ENCODE measurements at places on chromosomes 1 and 21.
A peak's percentile ranks its signal among the peaks of the same experiment; 100 is the strongest.

DNA sequence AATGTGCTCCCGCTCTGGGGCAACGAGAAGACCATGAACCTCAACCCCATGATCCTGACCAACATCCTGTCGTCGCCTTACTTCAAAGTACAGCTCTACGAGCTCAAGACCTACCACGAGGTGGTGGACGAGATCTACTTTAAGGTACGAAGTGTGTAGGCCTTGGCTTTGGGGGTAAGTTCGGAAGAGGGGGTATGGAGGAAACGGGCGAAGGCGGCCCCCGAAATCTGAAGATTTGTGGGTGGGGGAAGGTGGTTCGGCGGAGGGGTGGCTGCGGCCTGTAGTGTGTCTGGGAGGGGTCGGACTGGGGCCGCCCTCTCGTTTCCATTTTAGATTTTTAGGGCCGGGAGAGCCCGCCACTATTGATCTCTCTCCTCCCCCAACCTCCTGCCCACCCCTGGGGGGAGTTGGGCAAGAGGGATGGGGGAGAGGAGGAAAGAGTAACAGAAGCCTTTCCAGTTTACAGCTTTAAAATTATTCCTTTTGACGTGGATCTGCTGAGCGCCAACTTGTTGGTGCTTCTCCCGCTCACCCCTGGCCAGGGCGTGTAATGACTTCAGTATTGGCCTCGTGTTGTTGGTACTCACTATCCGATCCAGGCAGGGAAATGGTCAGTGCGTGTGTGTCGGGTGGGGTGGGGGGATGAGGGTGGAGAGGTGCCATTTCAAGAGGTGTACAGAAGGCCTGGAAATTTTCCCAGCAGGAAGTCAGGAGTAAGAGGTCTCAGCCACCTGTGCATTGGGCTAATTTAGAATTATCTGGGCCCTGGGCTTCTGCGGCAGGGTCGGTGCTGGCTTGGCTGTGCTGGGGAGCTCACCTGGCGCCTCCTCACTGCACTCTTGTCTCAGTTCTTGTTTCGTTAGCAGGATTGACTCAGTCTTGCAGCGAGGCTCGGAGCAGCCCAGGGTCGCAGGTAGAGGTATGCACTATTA, 880 bp downstream of the PRPF38B start:
- peak; percentile 65 for DNase-seq

- no peak for DNase-seq
These were observed at the start of gene ARTN for GRCh38 chr1:43933386-43934100. ARTN (plus strand) TSS chr1:43933801; CDS start chr1:43935657, 1,856 bp downstream.

GRCh38 chr1:170316270-170316669, 170.5 kb downstream of the NTMT2 start:
- DNase-seq, result peak; percentile 40

DNA sequence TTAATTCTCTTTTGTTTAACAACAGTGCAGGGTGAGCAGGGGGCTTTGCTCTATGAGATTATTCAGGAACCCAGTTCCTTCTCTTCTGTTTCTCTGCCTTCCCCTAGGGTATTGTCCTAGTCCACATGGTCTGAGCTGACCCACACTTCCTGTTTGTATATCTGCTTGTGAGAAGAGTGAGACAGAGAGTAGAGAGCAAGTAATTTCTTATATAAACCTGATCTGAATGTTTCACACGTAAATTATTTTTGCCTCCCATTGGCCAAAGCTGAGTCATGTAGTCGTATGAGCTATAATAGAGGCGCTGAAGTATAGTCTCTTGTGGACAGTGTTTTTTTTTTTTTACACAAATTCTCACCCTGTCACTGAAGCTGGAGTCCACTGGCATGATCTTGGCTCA, 134.2 kb upstream of the SERTAD4 start:
- DNase-seq, result peak; percentile 13

DNA sequence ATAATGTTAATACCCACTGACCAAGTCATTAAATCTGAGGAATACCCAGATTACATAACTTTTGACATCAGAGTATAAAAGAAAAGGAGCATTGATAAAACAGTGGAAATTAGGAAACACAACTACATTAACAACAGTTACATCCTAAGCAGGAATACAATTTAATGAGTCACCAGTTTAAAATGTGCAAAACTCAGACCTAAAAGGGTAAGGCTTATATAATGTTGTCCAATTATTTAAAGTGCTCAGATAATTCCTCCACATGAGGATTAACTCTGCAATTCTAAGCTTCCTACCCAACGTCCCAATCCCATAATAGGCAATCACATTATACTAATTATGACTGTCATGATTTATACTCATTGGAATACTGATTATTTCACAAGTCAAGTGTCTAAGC, 50.5 kb downstream of the ABL2 start:
- peak; percentile 74 for DNase-seq

GRCh38 chr1:236176337-236177336, 34.3 kb downstream of the GPR137B start:
- no peak for DNase-seq

DNA sequence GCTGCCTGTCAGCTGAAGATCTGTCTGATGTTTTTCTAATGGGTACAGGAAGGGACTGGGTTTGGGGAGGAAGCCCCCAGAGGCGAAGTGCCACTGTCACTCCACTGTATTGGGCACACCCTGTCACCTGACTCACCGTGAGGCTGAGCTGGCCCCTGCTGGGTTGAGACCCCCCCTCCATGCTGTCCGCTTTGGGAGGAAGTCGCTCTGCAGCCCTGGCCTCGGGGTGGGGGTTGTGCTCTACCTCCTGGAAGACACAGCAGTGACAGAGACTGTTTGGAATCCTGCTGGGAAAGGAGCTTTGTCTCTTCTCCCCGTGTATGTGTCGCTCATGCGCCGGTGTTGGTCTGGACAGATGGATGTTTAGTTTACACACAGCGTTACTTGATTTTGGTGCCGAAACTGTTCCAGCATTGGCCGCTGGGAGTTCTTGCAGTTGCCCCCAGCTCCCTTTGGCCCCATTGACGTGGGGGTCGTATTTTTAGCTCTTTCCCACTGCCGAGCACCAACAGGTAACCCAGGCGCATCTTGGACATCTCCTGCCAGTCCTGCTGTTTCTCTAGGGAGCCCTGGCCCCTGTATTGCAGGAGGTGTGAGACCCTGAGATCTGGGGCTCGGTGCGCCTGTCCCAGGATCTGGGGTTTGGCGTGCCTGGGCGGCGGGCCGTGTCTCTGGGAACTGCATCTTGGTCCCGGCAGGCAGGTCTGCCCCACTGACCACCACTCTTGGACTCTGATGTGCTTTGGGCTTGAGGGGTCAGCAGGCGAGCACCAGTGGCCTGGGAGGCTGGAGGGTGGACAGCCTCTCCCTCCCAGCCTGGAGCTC, 30.3 kb downstream of the SLX9 start:
- DNase-seq, result peak; percentile 37

DNA sequence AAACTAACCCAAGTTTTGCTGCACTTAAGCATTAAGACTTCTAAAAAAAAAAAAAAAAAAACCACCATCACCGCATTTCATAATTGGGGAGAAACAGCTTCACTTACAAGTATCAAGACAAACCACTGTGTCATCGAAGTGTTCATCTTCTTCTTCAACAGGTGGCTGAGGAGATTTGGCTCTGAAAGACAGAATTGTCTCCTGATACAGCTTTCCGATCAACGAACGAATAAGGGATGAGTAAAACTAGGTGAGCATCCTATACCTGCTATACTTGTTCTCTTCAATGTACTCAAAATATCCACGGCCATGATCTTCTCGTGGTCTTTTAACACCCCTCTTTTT, 2.0 kb downstream of the HNRNPU start:
- DNase-seq, result no peak

- no peak for DNase-seq
These were observed 137.8 kb downstream of the GLIS1 start for GRCh38 chr1:53601031-53601745.

DNA sequence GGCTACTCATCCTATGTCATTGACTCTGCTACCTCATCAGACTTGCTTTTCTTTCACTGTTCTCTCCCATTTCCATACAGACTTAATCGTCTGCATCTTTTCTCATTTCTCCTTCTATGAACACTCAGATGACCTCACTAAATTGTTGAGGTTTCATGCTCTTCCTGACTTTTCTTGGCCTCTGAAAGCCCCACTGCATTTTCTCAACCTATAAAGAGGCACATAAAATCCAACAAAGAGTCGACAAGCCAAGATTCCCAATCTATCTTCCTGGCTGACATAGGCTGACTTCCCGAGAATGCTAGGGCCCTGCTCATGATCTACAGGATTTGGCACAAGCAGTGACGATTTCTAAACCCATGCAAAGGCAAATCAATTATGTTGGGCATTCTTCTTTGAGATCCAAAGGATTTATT, 280.8 kb upstream of the DPYD start:
- peak; percentile 98 for DNase-seq

GRCh38 chr1:203287109-203287893, 18.0 kb upstream of the BTG2 start:
- DNase-seq, result no peak

DNA sequence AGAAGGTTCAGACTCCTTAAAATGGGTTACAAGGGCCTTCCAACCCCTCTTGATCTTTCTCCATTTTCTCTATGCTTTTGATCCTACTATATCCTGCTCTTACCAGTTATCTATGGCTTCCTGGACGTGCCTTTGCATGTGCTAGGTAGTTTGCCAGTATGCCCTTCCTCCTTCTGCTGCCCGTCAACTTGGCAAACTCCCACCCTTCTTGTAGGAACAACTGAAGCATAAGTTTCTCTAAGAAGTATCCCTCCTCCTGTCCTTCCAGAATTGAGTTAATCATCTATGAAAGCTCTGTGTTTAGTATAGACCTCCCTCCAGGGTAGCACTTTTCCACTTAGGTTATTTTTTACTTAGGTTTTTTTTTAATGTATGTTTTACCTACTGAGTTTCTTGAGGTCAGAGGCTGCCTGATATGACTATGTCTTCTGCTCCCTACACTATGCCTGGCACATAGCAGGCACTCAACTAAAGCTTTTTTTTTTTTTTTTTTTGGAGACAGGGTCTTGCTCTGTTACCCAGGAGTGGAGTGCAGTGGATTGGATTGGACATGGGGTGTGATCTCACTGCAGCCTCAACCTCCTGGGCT, 10.0 kb upstream of the IGSF3 start:
- DNase-seq, result no peak

- DNase-seq, result peak; percentile 91
These were observed 23.4 kb downstream of the CSF1 start for GRCh38 chr1:109933856-109934711.

DNA sequence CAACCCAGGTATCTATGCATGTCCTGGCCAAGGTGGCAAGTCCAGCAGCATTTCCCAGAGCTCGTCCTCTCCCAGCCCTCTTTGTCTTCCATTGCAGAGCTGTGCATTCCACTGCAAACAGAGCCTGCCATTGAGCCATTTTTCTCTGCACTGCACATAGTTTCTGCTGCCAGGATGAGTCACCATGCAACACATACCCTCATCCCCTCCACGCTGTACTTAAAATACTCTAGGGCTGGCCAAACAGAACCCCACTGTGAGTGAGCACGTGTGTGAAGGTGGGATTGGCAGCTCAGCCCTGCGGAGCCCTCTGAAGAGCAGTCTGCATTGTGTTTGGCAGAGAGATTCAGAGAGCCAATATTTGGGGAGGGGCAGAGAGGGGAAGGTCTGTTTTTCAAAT, 3.9 kb upstream of the ATP1B1 start:
- peak; percentile 87 for DNase-seq

- no peak for DNase-seq
These were observed 243.1 kb downstream of the DPYD start for GRCh38 chr1:97677702-97678101.

DNA sequence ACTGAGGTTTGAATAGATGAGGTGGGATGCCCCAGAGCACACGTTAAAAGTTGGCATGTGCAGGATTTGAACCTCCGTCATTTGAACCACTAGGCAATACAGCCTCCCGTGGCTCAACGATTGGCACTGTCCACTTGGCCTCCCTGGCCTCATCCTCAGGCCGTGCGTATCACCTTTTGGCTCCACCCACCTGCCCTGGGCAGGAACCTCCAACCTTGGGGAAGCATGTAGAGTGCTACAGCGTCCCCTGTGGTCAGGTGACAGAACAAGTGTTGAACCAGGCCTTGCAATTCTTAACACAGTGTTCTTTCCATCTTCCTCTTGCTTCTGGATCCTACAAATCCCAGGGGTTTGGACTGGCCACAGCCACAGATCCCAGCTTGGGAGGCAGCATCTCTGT, 112.6 kb downstream of the PAX7 start:
- no peak for DNase-seq

GRCh38 chr1:33367485-33368405, 46.8 kb upstream of the A3GALT2 start:
- no peak for DNase-seq

DNA sequence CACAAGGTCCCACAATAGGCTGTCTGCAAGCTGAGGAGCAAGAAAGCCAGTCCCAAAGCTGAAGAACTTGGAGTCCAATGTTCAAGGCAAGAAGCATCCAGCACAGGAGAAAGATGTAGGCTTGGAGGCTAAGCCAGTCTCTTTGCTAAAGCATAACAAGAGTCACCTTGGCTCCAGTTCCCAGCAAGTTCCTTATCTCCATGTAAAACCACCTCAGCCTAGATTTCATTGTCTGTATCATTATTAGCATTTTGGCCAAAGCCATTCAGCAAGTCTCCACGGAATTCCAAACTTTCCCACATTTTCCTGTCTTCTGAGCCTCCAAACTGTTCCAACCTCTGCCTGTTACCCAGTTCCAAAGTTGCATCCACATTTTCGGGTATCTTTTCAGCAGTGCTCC, 36.9 kb downstream of the PIGM start:
- peak; percentile 24 for DNase-seq

- peak; percentile 2 for DNase-seq
These were observed 12.9 kb downstream of the MYOG start for GRCh38 chr1:203072911-203073310.

- DNase-seq, result no peak
These were observed 64.8 kb downstream of the MORN1 start for GRCh38 chr1:2326524-2326923.

DNA sequence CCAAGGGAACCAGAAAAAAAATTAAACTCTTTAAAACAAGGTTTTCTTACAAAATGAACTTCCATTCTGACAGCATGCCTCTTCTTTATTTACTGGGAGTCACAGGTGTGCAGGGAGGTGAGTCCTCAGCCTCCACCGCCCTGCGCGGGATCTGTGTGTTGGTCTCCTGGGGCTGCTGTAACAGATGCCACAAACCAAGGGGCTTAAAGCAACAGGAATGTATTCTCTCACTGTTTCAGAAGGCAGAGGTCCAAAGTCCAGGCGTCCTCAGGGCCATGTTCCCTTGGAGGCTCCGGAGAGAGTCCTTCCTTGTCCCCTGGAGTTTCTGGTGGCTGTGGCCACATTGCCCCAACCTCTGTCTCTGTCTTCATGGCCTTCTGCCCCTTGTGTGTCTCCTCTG, 123.6 kb upstream of the C1orf174 start:
- DNase-seq, result no peak

- peak; percentile 20 for DNase-seq
These were observed 16.5 kb downstream of the CCDC30 start for GRCh38 chr1:42479621-42480020.

DNA sequence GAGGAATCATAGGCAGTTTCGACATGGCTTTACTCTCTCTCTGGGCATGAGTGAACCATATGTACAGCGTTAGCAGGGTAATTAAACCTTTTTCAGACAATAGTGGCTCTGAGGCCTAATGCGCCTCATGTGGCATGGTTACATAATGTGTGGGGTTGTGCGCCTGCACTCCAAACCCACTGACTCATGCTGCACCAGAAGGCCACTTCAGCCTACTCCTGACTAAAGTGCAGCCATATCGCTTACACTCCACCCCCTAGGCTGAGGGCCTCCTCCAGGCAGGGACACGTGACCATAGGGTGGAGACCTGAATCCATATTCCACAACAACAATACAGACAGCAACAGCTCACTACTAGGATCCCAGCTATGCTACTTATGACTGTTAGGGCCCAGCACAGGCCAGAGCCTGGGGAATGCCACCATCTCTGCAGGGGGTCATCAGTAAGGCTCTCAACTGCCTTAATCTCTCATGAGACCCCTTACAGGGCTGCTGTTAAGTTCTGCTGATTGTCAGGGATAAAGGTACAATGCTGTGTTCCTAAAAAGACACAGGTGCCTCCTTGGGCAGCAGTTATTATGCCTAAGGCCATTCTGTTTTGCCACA, 13.4 kb upstream of the ODF2L start:
- peak; percentile 56 for DNase-seq
